ENCODE measurements at places on chromosomes 1 and 21.

DNA sequence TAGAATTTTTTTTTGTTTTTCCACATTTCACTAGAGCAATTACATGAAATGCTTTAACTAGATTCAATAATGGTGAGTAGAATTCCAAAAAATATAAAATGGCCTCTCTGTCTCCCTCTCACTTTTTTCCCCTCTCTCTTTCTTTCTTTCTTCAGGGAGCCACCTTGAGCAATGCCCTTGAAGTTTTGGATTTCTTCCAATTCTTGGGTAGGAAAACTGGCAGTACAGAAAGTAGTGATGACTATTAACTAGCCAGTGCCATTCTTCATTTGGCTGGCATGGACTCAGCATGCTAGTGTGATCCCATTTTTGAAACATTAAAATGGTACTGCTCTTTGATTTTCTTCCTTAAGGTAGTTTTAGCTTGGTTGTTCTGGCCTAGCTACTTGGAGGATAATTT, 4.5 kb upstream of the FNBP1L start:
- DNase-seq = no peak

DNA sequence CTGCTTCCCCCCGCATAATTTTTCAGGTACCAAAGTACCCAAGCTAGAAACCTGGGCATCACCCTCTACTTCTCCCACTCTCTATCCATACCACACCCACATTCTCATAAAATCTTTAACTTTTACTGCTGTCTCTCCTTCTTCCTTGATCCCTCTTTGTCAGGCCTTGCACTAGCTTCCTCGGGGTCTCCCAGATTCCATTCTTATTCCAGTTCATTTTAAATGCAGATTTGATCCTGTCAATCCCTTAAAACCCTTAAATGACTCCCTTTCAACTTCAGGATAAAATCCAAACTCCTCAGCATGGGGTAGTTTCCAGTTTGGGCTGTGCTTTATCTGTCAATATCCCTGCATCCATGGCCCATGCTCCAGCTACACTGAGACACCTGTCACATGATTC, 343.5 kb downstream of the PBX1 start:
- DNase-seq = no peak

GRCh38 chr1:147052143-147052542, 114.0 kb downstream of the NBPF12 start:
- DNase-seq = no peak

DNA sequence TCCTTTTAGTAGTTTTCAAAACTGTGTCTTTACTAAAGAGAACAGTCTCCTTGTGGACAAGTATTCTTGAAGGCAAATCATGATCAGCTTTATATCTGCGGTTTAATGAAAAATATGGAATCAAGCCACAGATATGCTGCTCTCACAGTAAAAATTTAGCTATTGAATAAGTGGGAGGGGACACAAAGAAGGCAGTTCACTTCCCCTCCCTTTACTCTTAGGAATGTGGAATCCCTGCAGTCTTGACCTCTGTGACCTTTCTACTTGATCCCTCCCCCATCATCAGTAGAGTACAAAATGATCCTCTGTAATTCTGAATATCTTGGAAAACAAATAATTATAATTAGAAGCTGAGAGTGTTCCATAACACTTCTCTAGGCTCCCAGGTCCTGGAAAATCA, 136.7 kb upstream of the HOOK1 start:
- DNase-seq = no peak

GRCh38 chr21:45379171-45379900, 25.6 kb upstream of the COL18A1 start:
- no peak for DNase-seq

DNA sequence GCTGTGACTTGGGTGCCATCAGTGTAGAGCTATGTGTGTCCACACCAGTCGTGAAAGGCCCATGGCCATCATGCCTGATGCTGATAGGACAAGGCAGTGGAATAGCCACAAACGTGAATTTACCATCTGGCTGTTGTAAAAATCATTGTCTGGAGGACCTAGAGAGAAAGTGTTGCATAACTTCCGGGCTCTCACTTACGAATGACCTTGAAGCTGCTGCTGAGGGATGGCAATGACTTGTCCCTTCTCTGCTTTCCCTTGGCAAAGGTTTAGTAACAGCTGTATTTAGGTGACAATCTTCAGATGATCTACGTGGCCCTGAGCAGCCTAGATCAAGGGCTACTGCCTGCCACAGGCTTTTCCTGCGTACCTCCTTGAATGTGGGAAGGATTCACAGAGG, 5.8 kb downstream of the ATP1B1 start:
- DNase-seq = peak; percentile 38

DNA sequence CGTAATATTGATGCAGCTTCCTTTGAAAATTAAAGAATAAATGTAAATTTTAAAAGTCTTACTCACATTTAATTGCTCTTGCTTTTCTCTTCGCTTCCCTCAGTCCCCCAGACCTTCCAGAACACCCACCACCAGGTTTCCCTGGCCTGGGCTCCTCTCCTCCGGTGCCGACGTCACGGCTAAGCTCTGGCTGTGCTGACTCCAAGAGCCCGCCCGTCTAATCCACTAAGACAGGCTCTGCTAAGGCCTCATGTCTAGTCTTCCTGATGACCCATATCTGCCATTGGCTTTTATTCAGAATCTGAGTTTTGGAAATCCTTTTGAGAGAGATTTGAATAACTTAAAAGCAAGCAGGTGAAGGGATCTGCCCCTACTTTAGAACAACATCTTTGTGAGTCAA, 53.9 kb upstream of the NADK start:
- DNase-seq = no peak

GRCh38 chr1:19071674-19072281, 115.3 kb upstream of the IFFO2 start:
- no peak for DNase-seq

- no peak for DNase-seq
Measured at GRCh38 chr1:107991371-107992066, 26.5 kb upstream of the VAV3 start.

- no peak for DNase-seq
Measured at GRCh38 chr1:110696818-110697217, 22.1 kb upstream of the KCNA3 start.

- no peak for DNase-seq
Measured at GRCh38 chr1:9798236-9799130, 25.3 kb downstream of the CLSTN1 start.

- no peak for DNase-seq
Measured at GRCh38 chr1:231106347-231106746, 55.5 kb upstream of the TRIM67 start.

Data from GF-D8 (cell line).